Lower lobe of right lung (tissue), 2 donors: ENCODE measurements at places on chromosomes 11 and 22.

- DNase-seq: no peak
Observed at GRCh38 chr11:116527180-116527991, 245.4 kb downstream of the BUD13 start.

DNA sequence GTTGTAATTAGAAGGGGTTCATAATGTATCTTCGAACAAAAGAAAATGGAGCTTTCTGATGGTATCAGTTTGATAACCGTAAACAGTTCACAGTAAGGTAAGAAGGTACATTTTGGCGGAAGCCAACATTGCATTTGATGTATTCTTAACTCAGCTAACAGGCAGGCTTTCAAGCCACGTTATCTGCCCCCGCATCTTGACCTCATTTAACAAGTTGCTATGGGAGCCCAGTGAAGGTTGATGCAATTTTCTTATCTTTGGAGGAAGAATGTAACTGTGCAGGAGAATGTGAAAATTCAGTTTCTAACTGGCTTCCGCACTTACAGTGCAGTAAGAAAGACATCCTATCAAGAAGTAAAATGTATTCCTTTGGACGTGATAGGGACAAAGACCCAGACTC is 110.6 kb downstream of the ETS1 start:
- DNase-seq: no peak

DNA sequence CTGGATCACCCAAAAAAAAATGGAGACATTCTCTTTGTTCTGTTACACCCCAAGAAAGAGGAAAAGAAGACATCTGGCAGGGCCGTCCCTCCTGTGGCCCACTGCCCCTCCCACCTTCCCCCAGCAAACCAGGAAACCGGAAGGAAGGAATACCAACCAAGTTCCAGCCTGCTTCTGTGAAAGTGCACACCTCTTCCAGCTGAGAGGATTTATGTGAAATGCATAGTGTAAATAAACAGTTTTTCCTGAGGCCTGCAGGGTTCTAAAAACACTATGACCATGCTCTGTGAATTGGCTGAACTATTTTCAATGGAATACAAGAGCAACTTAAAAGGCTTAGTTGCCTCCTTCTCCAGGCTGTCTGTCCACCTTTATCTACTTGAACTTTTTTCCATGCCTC is 50.0 kb upstream of the CHST1 start:
- DNase-seq: no peak

DNA sequence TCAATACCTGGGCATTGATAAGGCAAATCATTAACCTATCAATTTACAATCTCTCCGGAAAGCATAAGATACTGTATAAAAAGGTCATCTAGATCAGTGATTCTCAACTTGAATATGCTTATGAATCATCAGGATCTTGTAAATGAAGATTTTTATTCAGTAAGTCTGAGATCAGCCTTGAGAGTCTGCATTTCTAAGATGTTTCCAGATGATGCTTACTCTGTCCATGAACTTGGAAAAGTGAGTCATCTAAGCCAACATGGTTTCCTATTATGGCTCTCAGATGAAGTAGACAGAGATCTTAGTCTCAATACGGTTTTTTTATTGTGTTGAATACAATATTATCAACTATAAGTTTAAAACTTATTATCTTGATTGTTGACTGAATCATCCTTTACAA is 226.4 kb upstream of the KIRREL3 start:
- no peak for DNase-seq

- no peak for DNase-seq
Observed at GRCh38 chr22:31094021-31094551, 13.0 kb downstream of the SMTN start.

- no peak for DNase-seq
Observed at GRCh38 chr11:59263225-59263894, 50.6 kb upstream of the MPEG1 start.

DNA sequence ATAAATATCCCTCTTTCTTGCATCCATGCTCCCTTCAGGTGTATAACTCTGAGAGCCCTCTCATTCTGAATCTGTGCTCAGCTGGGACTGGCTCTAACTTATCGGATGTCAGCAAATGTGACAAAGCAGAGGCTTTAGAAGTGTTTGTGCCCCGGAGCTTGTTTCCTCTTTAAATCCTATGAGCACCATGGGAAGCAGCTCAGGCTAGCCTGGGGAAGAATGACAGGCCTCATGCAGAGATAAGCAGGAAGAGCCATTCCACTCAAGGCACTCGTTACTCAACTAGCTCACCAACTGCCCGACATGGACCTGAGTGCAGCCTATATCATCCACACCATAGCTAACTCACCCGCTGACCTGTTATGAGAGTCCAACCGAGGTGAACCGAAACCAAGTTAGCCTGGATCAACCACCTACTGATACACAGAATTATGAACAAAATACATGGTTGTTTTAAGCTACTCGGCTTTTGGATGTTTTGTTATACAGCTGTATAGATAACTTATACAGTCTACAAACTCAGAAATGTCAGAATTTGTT is 990.7 kb downstream of the NTM start:
- DNase-seq: no peak

- no peak for DNase-seq
Observed at GRCh38 chr11:3002871-3003270, 10.7 kb upstream of the NAP1L4 start.

- DNase-seq: no peak
Observed at GRCh38 chr22:24697172-24697571, 77.3 kb downstream of the PIWIL3 start.

DNA sequence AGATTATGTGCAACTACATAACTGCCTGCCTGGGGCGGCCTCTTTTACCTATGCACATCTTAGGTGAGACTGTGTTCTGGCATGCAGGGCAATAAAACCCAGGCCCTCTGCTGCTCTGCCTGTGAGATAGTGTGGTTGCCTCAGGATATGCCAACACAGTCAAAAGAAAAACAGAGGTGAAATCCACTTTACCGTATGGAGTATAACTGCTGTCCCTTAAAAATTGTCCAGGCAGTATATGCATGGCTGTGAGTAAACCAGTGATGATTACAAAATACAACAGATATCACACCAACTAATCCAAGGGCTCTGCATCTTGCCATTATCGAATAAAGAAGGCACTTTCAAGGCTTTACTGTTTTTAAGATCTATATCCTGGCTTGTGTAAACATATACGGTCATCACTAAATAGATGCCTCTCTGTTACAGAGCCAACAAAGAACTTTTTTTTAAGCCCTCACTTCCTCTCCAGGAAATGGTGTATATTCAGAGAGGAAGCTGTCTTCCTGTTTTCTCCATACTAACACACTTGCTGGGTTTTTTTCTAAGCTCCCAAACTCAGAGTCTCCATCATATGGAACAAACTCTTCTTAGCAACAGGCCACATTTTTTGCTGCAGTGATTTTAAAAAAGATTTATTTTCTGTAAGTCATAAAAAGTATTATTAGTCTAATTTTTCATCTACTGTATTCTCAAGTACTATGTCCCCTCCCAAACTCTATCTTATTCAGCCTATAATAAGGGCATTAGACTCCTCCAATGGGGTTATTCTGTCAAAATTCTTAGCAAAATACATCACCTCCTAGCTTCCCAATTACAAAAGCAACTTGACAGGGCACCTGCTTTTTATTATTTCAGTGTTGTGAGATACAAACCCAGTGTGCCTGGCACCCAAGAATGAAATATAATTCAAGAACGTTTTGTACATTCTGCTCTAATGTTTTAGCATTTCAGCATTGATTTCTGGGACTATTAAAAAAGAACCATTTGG is 135.2 kb downstream of the MAML2 start:
- no peak for DNase-seq

DNA sequence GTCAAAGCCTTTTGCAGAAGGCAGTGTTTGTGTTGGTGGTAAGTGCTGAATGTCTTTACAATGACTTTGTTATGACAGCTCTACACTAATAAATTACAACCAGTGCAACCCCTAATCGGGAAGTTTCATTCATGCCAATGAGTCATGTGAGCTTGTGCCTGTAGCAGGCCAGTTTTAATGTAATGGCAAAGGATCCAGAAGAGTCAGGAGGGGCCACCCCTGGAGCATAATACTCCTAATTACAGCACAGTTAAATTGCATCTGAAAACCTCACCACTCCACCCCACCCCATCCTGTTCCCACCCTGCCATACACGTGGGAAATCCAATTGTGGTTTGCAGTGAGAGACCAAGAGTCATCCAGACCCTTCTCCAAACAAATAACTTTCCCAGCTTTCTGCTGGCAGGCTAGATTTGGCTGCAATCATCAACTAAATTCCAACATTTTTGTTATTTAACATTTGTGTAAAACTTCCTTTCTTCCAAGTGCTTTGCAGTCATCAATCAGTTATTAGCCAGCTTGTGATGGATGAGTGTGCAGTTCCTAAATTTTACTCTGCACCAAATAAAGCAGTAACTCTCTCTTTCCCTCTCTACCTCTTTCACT is 277.3 kb upstream of the FAT3 start:
- DNase-seq: no peak

- DNase-seq: no peak
Observed at GRCh38 chr11:115545581-115546210, 41.5 kb upstream of the CADM1 start.

GRCh38 chr11:47460571-47461235 is 11.8 kb upstream of the RAPSN start:
- no peak for DNase-seq

- no peak for DNase-seq
Observed at GRCh38 chr11:129933891-129934290, 38.5 kb upstream of the NFRKB start.

DNA sequence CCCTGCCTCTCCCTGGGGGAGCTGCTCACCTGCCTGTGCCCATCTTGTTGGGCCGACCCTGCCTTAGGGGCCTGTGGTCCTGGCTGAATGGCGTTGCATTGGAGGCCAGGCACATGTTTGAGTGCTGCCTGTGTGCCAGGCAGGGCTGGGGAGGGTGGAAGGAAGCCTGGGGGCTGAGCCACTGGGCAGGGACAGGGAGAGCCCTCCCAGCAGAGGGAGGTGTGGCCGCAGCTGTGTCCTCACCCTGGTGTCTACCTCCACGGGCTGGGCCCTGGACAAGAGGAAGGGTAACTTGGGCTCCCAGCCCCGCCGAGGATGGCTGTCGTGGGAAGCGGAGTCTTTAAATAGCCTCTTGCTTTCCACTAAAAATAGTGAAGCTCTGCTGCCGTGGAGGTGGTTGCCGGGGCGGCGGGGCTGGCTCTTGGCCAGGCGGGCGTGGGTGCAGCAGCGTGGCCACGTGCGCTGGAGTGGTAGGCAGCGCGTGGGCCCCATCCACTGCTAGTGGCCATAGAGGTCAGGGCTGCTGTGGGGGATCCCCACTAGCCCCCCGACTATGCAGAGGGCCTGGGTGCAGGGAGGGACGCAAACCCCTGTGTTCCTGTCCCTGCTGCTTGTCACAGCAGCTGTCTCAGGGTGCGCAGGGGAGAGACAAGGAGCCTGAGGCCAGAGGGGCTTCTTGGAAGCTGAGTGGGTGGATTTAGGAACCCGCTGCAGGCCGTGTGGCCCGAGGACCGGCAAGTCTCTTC is 6.2 kb downstream of the ZDHHC8 start:
- DNase-seq: no peak

GRCh38 chr11:112599856-112600533 is 339.3 kb upstream of the PLET1 start:
- no peak for DNase-seq

DNA sequence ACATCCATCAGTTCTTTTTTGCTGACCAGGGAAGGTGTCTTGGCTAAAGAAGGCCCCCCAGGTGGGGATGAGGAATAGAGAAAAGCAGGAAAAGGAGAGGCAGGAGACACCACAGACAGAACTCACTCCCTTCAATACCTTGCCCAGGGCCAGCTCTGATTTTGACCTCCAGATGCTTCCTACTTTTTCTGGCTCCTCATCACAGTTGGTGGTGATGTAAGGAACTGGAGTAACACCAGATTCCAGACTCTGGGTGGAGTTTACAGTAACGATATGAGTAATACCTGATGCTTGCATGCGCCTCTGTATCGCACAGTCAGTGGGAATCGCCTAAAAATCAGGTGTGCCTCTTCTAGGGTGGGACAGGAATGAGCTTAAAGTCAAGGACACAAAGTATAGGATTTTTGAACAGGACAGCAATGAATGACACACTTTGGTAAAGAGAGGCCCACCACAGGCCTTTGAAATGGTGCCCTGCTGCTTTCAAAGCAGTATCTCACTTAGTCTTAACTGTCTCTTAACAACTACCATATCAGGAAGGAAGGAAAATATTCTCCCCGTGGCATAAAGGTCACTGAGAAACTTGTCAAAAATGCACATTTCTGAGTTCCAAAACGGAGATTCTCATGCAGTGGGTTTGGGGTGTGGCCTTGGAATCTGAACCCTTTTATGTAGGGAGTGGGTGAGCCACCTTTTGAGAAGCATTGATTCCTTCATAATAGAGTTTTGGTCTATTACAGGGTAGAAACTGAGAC is 140.8 kb downstream of the SNX19 start:
- no peak for DNase-seq

DNA sequence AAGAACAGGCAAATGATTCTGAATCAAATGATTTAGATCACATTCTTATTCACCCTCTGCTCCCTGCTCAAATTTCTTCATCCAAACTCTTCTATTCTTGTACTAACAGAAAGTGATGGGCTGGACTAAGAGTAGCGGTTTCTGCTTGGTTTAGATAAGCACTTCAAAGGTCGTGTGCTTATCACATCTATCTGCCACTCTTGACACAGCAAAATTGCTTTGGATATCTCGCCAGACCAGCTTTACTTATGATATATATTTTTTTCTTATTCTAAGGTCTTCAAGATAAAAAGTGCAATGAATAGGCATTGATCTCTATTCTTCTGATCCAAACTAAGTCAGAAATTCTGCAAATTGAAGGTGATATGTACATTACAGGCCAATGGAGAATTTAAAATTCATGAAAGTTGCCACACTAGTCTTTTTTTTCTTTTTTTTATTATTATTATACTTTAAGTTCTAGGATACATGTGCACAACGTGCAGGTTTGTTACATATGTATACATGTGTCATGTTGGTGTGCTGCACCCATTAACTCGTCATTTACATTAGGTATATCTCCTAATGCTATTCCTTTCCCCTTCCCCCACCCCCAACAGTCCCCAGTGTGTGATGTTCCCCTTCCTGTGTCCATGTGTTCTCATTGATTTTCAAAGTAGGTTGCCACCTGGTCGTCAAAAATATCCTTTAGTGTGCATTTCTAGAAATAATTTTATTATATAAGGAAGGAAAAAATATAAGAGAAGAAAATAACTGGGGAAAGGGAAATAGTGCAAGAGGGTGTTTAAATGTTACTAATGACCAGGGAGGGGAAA is 1941.0 kb upstream of the RAG2 start:
- DNase-seq: no peak
